Chondrocyte (in vitro differentiated cells): ENCODE measurements at places on chromosomes 3 and 15.

DNA sequence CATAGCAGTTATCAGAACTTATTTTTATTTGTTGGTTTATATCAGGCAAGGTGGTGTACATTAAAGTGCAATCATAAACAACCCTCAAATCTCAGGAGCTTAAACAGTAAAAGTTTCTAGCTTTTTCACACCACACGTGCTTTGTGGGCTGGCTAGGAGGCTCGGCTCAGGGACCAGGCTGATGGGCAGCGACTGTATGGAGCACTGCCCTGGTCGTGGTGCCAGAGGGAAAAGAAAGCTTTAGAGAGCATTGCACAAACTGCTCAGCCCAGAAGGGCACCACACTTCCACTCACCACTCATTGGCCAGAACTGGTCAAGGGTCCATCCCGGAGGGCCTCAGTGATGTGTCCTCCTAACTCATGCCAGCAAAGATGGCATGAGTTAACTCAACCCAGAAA is 123.2 kb downstream of the AQP9 start:
- DNase-seq, result no peak

GRCh38 chr15:31062310-31062847 is 39.1 kb downstream of the TRPM1 start:
- DNase-seq, result no peak

DNA sequence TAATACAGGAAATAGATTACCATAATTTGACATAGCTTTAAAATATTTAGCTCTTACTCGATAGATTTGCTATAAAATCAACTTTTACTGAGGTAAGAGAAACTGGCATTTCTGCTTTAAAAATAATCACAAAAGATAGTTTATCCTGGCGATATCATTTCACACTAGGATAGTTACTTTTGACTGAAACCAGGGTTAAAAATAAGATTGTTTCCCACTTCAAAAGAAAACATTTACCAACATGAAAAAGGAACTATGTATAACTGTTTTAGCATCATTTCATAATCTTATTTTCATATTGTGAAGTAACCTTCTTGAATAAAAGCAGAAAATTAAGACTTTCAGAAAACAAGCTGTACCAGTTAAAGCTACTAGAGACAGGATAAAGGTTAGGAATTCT is 15.3 kb downstream of the PSMD6 start:
- no peak for DNase-seq

DNA sequence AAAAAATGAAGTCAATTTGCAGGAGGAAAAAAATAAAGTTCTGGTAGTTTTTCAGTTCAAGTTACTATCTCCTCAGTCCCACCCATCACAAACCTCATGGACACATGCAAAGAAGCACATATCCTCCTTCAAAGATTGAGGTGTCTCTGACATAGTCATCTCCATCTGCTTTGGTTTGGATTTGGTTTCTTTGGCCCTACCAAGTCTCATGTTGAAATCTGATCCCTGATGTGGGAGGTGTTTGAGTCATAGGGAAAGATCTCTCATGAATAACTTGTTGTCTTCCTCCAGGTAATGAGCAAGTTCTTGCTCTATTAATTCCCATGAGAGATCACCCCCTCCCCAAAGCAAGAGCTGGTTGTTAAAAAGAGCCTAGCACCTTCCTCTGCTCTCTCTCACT is 446.8 kb downstream of the IGSF11 start:
- no peak for DNase-seq

DNA sequence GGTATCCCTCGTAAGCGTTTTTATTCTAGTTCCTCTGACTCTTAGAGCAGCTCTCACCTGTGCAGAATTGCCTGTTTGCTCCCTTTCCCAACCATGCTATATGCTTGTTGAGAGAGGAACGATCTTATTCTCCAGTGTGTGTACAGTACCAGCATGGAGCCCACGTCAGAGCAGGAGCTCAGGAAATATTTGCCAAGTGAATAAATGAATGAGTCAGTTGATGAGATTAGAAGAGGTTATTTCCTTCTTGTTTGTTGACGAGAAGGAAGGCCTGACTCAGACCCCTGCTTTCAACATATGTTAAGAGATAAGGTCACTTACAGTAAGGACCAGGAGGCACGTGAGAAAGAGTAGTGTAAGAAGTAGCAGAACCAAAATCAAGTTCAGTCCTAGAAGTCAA is 106.3 kb upstream of the ABHD17C start:
- DNase-seq, result no peak

- DNase-seq, result peak; percentile 82
These were observed at the start of gene GAP43 for GRCh38 chr3:115623044-115623868. GAP43 (plus strand) TSS chr3:115623510; CDS start chr3:115623690, 180 bp downstream.

GRCh38 chr3:50466177-50466576 is 37.3 kb downstream of the CACNA2D2 start:
- DNase-seq, result no peak

- DNase-seq, result peak; percentile 27
These were observed 77.3 kb downstream of the CPN2 start for GRCh38 chr3:194273743-194274310.

GRCh38 chr15:25713736-25714537 is 149.2 kb downstream of the ATP10A start:
- DNase-seq, result peak; percentile 83

- DNase-seq, result no peak
These were observed 240.1 kb downstream of the ISL2 start for GRCh38 chr15:76576523-76577279.

GRCh38 chr15:56598991-56599390 is 134.1 kb upstream of the MNS1 start:
- no peak for DNase-seq

DNA sequence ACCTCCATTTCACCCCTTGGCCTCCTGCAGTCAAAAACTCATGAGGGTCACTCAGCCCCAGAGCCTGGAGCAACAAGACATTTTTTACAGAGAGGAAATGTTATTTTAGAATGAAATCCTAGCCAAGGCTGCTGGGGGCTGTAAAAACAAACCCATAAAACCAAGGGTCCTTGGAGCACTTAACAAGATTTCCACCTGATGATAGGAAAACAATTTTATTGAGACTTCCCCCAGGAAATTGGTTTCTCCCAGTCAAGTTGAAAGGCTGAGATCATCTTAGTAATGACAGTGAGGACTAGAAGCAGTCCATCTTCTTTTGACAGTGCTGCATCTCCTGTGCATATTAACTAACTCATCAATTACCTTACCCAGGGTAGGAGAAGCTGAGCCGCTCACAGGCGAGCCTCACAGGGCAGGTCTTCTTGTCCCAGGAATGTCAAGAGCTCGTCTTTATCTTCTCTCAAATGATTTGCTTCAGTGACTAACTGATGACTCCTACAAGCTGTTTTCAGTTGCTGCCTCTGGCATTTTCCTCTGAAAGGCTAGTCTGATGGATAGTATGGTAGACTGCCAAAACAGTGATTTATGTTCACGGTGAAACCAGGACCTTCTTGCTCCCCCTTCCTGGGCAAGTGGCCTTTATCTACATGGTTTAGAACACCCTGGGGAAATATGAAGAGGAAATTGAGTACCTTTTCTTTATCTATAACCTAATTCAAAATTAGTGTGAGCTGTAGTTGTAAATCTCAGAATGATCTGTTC is 34.6 kb upstream of the AEN start:
- DNase-seq, result no peak

DNA sequence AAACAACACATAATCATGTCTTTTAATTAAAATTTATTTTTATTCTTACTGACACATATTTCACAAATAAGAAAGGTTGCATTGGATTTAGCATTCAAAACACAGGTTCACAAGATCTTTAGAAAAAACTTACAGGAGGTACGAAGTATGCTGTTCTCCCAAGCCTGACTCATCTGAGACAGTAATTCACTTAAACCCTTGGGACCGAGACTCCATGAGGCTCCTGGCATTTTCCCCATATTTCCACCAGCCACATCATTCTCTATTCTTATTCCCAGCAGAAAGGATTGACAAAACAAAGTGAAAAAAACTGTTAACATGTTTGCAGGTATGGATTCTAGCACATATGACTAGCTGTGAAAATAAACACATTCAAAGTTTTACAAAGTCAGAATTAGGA is 52.6 kb downstream of the CNTN3 start:
- DNase-seq, result no peak

DNA sequence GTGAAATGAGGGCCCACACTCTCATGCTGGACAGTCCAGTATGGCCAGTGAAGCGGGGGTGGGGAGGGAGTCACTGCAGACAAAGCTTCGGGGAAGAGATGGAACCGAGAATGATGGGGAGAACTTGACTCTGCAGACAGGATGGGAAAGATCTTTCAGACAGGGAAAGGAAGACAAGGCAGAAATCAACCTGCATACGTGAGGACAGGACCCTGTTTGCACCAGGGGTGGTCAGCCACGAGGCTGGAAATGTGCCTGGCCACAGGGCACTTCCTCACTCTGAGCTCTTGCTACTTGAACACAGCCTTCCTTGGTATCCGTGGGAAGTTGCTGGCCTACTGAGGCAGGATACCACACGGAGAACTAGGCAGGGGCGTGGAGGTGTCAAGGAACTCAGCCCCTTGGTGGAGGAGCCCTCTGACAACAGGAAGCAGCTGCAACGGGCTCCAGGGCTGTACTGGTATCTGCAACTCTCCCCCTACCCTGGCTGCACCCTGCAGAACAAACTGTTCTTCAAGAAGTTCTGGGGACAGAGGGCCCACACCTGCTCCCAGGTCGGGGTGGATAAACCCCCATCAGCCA is 9.3 kb upstream of the SRP14 start:
- no peak for DNase-seq

DNA sequence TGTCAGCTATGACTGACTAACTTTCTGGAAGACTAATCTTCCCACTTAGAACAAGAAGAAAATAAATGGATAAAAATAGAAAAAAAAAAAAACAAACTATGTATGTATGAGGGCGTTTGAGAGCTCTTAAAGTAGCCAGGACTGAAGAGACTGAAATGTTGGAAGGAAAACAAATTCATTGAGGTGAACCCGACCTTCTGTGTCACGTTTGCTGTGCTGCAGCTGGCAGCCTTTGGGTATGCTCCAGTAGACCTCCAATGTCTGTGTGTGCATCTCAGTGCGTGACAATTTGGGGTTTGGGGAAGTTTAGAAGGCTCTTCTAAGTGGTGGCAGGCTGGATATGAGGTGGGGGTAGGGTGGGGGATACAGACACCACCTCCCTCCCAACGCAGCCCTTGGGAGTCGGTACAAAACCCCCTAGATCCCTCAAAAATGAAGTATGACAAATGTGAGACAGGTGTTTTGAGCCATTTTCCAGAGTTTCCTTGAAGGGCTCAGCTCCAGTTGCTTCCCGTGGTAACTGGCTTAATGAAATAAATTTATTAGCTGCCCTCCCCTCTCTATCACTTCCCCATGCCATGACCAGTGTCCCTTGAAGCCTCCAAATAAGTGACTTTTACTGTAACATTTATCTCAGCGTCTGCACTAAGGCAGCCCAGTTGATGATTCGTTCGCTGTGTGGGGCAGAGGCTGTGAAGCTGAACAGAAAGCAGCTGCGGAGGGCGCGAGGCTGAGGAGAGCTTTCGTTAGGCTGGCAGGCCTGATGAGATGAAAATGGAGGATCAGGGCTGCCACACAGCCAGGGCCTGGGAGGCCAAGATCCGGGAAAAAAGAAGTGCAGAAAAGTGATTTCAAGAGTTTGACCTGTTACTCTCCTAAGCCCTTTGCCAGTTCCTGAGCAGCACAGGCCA is 34.9 kb upstream of the GABRB3 start:
- no peak for DNase-seq

DNA sequence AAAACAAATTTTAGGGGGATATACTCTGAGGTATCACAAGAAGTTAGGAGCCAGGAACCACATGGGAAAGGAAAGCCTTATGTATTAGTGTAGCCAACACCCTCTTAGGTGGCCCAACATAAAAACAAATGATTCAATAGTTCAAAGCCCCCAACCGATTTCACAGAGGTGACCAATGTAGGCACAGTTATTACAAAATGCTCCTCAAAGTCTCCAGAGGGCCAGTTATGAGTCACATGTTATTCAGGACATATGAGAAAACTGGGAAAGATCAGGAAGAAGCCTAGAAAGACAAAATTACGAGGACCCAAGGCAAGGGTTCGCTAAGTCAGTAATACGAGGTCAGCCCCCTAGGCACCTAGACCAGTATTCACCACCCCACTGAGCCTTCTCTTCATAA is 29.9 kb upstream of the FBN1 start:
- DNase-seq, result no peak

- DNase-seq, result no peak
These were observed 140.2 kb upstream of the SKOR1 start for GRCh38 chr15:67685008-67685599.

- no peak for DNase-seq
These were observed 361.9 kb downstream of the CLSTN2 start for GRCh38 chr3:140296796-140297352.

DNA sequence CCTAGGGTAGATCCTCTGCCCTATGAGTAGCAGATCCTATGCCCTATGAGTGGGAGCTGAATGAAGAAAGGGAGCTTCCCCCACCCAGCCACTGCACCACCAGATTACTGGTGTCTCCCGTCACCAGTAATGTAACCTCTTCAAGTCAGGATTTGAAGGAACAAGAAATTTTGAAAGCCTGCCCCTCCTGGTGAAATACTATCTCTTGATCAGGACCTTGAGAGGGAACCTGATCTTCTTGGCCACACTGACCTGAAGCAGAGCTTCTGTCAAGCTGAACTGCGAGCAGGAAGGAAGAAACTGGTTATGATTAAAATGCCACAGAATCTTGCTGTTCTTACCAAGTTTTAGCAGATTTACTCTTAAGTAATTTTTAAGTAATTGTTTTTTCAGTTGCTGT is 62.8 kb downstream of the RSL24D1 start:
- no peak for DNase-seq

- DNase-seq, result no peak
These were observed 272.2 kb upstream of the CHRNA7 start for GRCh38 chr15:31758126-31758525.

DNA sequence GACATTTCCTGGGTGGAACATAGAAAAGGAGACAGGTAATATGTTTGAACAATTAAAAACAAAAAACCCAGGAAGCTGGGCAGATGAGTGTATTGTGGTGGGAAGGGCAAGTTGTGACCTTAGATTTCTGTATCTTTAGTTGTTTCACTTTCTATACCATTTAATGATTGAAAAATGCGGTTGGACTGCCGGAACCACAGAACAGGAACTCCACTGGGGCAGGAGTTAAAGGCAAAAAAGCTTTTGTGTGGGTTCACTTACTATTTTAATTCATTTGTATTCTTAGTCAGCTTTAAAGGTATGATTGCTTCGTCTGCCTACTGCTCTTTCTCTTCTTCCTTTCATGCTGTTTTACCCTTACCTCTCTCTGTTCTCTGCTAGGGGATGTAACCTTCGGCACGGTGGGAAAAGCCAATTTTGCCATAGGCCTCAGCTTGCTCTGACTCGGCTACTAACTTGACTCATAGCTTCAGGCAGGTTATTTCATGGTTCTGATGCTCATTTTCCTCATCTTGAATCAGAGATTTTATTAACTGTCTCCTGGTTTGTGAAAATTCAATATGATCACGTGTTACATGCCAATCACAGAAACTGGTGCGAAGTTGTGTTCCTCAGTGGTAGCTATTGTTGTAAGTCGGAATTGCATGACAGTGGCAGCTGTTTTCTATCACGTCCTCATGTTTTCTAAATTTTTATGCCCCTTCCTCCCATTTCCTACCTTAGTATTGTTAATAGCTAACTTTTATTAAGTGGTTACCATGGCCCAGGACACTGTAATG is 1.6 kb upstream of the MCTP2 start:
- no peak for DNase-seq
